ENCODE measurements at places on chromosomes 7 and 10.
A peak's percentile ranks its signal among the peaks of the same experiment; 100 is the strongest.

DNA sequence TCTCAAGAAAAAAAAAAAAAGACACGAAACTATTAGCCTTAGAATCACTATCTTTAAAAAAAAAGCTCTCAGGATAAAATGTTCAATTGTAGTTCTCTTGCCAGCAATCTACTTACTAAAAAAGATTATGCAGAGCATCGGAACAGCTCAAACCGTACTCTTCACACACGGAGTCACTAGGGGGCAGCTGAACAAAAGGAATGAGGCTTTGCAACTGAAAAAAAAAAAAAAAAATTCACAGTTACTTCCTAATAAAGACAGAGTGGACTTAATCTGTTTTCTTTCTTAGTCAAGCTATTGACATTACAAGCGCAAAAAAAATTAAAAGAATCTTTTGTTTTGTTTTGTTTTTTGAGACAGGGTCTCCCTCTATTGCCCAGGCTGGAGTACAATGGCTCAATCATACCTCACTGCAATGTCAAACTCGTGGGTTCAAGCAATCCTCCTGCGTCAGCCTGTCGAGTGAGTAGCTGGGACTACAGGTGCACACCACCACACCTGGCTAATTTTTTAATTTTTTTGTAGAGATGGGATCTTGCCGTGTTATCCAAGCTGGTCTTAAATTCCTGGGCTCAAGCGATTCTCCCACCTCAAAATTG, 11.5 kb downstream of the PMS2 start:
- peak; percentile 66 for DNase-seq

DNA sequence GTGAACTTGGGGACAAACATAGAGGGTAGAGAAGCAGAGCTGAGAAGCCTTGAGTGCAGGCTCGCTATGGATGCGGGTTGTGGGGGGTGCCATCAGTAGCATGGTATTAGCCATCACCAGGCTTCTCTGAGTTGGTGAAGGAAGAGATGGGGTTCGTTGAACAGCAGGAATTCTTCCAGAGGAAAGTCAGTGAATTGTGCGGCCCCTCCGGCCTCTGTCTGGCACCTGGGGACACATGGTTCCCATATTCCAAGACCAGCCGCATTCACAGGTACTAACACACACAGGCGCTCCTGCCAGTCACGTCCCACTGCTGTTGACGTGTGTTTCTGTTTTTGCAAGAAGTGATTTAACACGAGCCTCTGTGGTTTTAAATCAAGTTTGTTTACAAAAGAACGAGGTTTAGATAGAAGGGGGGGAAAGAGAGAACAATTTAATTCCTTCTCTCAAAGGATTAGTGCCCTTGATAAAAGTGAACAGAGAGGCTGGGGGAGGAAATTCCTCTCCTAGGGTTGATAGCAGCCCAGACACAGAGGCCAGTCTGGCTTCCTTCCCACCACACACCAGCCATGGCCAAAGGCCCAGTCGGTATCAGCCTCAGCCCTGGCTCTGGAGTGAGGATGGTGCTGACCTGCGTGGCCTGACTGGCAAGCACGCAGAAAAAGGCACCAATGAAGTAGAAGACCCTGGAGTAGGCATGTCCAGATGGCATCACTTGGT, 252.6 kb upstream of the IGFBP3 start:
- no peak for DNase-seq

DNA sequence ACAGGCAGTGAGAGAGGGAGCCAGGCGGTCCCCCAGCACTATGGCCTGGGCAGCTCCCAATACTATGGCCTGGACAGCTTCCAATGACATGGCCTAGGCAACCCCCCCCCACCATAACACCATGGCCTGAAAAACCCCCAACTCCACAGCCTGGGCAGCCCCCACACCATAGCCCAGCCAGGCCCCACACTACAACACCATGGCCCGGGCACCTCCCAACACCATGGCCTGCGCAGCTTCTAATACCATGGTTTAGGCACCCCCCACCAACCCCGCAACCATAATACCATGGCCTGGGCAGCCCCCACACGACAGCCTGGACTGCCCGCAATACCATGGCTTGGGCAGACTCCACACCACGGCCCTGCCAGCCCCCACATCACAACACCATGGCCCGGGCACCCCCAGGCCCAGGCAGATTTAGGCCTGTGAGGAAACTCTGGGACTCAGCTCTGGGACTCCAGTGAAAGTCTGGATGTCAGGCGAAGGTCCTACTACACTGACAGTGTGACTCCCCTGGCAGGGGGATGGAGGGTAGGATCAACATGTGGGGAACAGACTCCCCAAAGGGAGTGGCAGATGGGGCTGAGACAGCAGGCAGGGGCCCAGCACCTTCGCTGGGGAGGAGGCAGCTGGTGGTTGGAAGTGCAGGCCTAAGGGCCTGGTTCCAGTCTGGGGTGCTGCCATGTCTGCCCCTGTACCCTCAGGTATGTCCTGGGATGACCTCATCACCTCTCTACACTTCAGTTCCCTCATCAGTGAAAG, 8.7 kb downstream of the CPXM2 start:
- DNase-seq = no peak

DNA sequence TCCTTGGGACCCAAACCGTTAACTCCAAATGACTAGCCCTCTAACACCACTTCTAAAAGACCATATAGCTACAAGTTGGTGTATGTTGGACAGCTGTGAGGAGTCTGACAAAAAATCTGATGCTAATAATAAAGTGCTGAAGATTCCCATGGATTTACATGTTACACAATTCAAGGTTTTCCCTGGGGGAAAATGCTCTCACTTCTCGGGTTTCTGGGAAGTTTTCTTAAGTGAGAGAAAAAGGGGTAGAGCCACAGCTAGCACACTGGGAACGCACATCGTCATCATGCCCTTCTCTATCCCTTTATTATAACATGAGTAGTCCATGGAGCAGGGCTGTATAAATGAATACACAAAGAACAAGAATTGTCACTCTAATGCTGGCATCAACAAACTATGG, 162.1 kb downstream of the CHCHD3 start:
- DNase-seq = no peak

DNA sequence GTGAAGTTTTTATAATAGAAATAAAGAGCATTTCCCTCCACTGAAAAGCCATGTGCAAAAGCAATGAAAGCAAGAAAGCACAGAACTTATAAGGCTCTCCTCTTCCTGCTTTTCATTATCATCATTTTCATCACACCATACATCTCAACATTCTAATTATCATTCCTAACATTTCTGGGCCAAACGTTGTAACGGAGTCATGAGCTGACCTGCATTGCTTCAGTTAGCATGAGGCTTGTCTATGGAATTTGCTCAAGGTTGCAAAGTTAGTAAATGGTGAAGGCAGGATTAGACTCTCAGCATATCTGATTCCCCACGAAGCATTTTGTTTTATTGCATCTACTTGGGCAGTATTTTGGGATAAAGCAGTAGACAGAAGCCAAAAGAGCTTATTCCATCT, 11.4 kb downstream of the SCIN start:
- DNase-seq = no peak

DNA sequence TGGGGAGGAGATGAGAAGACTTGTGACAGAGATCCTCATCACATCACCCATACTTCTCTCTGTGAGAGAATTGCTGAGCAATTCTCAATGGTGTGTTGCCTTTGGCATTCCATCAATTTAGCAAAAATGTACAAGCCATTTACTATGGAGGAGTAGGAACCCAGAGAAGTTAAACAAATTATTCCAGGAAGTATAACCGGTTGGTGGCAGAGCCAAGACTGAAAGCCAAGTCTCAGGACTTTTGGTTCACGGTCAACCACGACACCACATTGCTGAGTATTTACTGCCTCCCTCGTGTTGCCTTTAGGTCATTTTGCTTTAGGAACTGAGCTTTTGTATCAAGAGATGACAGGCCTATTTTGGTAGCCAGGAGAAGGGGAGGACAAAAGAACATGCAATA, 88.0 kb upstream of the ELMO1 start:
- DNase-seq = no peak

- DNase-seq = no peak
Measured at GRCh38 chr10:13633689-13634088, 46.9 kb downstream of the PRPF18 start.

DNA sequence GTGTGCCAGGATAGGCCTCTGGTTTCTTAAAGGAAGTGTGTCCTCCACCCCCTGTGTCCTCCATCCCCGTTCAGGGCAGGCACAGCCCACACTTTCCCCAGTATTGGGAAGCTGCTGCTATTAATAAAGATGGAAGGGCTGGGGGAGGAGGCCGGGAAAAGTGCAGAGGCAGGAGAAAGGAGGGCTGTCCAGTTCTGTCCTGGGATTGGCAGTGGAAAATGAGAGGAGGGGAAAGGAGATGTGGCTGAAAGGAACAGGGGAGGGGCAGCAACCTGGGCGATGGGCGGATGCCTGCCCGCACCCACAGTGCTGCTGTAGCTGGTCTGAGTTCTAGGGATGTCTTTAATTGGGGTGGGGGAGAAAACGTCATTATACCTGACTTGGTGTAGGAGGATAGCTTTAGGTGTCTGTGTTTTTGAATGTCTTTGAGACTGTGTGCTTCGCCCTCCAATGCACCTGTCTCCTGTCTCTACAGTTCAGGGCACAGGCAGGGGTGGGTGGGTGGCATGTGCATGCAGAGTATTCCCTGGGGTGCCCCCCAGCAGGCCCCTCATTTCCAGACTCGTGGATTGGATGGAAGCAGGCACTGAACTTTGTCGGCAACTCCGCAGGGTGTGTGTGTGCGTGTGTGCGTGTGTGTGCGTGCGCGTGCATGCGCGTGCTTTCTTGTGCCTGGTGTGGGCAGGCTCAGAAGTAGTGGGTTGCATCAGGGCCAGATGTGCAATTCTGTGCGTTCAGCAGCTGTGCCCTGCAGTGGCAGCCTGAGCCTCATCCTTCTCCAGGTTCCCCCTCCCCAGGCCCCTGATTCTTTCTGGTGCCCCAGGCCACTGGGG, 2.5 kb downstream of the TRIM8 start:
- DNase-seq = peak; percentile 31

- no peak for DNase-seq
Measured at GRCh38 chr7:72704894-72705293, 123.1 kb downstream of the TYW1B start.

DNA sequence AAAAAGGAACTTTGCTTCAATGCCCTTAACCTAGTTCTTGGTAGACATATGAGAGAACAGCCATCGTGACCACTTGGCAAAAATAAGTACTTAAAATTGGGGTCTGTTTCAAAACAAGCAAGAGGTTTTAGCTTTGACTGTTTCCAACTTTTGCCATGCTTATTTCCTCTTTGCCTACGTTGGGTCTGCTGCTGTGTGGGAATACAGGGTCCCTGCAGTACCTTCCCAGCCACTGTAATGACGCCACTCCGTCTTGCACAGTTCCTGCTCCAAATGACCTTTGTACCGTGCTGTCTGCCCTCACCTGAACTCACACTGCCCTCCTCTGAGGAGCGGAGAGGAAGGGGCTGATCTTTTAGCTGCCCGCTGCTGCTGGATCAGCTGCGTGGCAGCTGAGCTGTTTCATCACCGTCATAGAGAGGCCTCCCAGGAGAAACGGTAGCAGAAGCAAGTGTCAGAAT, 133.1 kb downstream of the MAPK8 start:
- DNase-seq = no peak

GRCh38 chr10:63320683-63321082, 145.1 kb downstream of the JMJD1C start:
- DNase-seq = no peak

GRCh38 chr10:106311590-106311989, 852.9 kb downstream of the SORCS1 start:
- DNase-seq = no peak

- DNase-seq = no peak
Measured at GRCh38 chr7:6576024-6576866, 1.0 kb upstream of the ZDHHC4 start.

DNA sequence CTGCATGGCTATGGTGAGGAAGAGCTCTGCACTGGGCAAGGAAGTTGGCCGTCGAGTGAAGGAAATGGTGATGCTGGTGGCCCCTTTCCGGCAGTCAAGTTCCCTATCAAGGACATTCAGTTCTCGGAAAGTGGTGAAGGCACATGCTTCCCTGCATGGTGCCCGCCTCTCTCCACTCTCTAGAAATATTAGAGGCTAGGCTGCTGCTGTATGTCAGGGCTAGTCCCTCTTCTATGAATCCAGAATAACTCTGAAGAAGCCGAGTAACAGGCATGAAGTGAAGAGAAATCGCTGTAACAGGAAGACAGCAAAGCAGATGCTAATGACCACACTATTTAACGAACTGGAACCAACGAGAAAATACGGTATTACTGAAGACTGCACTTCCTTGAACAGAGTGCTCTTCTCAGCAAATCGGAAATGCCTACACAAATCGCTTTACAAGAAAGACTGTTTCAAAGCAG, 5.4 kb downstream of the IDI1 start:
- DNase-seq = no peak

GRCh38 chr7:13945670-13946069, 43.8 kb downstream of the ETV1 start:
- no peak for DNase-seq

GRCh38 chr10:663466-663751, 26.1 kb downstream of the DIP2C start:
- DNase-seq = no peak

DNA sequence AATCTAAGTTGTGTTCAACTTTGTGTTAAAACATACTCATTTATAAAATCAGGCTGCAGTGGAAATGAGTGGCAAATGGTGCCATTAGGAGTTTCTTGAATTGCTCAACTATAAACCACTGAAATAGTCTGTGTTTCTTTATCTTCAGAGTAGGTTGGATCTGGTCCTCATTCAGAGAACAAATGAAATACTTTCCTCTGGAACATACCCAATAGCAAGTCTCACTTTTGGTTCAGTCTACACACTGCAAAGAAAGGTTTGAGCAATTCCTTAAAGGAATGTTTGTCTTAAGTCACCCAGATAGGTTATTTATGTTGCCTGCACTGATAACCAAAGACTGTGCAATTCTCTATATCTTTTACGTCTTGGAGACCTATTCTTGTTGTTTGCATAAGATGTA, 62.5 kb downstream of the ABCB4 start:
- no peak for DNase-seq

DNA sequence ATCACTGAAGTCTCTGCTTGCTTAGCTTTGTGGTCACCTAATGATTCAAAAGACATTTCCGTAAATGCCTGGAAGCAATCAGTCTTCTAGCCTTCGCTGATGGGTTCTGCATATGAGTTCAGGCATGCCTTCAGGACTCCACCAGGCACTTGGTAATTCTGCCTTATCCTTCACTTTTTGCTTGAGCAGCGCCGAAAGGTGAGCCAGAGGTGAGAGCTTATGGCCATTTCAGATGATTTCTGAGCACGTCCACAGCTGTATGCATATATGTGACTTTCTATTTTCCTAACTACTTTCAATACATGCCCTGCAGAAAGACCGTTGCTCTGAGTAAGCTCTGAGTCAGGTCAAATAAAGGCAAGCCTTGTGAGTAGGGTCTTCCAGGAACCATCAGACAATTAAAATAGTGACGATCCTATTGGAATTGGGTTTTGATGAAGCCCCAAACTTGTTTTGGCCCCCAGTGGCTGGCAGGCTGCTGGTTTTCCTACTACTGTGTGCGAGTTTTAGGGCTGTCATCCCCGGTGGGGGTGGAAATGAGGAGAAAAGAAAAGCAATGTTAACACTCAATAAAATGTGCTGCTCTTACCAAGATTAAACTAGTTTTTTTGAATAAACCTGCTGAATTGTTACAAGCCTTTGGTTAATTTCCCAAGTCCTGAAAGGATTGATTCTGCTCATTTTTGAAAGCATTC, 154.4 kb upstream of the AKR1E2 start:
- DNase-seq = peak; percentile 48

GRCh38 chr10:66929375-66929774, 3.5 kb downstream of the LRRTM3 start:
- no peak for DNase-seq

- DNase-seq = no peak
Measured at GRCh38 chr7:23811540-23811939, 101.5 kb downstream of the STK31 start.

Data from RPMI8226 (cell line).